Activated naive CD4-positive, alpha-beta T cell (primary cell): ENCODE measurements at places on chromosomes 2 and 18.

GRCh38 chr2:239220341-239220740 lies 180.5 kb downstream of the HDAC4 start:
- DNase-seq, result no peak

- DNase-seq, result no peak
These were observed 159.3 kb downstream of the FAM124B start for GRCh38 chr2:224242561-224242960.

DNA sequence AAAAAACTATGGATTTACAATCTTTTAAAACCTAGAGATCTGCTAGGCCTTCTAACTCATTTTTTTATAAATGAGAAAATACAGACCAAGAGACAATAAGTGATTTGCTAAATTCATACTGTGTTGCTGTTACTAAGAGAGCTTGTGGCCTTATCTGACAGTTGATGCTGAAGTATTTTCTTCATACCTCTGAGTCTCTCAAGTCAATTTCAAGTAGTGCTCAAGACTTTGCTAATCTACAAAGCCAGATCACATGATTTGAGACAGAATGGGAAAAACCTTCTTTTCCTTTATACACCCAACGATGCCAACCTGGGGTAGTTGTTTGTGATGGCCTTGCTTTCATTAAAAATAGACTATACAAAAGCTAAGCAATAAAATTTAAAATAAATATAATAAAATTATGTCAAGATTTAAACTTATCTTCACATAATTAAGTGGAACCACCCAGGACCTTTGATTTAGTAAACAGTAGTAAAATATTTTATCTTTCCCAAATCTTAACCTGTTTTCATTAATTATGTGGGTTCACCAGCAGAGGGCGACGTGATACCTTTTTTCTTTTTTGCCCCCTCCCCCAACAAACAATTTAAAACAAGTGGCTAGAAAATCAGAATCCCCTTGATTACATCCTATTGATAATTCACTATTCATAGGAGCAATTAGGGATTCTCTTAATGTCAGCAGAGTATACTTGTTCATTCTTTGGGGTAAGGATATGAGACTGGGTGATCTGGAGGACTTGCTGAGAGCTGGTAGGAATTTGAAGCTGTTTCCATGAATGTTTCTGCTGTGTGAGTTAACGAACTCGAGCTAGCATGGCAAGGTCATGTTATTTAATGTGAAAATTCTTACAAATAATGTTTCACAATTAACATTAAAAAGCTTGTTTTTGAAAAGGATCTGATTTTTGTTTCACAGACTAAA lies 49.6 kb upstream of the SLC5A7 start:
- DNase-seq, result no peak

DNA sequence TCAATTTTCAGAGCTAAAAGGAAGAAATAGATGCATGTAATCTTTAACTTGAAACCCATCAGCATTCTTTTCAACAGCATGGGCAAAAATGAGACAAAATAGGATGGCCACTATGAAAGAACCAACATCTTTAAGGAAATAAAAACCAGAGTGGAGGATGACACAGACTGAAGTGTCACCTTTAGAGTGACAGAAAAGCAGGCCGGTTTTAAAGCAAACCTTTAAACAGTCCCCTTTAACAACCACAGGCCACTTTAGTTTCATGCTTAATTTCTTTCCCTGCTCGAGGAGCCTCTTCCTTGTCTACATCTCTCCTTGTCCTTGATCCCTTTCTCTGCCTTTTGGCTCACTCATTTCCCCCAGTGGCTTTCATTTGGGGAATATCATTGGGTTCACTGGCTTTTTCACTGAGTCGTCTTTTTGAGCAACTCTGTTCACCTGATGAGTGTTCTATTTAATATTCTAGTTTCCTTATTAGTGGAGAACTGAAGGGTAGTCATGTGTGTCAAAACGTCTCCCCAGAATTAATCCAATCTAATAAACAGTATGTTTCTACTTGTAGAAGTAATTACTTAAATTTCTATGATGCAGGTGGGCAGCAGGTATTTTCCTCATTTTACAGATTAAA lies 72.5 kb downstream of the DOCK10 start:
- no peak for DNase-seq

DNA sequence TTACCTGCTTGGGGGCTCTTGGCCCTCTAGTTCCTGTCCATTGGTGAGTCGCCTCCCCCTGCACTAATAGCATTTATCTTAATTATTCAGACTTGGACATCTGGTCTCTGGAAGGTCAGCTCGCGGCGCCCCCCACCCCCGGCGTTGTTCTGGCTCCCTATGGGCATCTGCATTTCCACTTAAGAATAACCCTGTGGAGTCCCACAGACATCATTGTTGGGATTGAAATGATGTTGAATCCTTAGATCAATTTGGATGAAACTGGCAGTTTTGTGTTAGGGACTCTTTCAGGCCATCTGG lies 313.8 kb upstream of the HS6ST1 start:
- DNase-seq, result no peak

DNA sequence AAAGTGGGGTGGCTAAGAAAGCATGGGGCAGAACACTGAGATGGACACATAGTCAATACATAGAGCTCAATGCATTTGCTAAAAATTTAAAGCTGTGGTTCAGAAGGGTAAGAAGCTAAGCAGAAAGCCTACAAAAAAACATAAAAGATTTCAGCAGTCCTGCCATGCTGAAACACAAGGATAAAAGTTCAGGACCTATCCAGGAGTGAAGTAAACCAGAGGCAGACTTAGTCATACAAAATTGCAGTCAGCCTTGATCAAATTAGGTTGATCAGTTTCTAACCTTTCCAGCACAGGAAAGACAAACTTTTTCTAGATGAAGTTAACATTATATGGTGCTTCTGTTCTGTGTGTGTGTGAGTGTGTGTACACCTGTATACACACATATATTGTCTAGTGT lies 120.8 kb upstream of the RBMS1 start:
- DNase-seq, result no peak

GRCh38 chr2:625415-626333 lies 51.5 kb downstream of the TMEM18 start:
- DNase-seq, result no peak

GRCh38 chr2:181586569-181587081 lies 70.3 kb downstream of the CERKL start:
- DNase-seq, result no peak

DNA sequence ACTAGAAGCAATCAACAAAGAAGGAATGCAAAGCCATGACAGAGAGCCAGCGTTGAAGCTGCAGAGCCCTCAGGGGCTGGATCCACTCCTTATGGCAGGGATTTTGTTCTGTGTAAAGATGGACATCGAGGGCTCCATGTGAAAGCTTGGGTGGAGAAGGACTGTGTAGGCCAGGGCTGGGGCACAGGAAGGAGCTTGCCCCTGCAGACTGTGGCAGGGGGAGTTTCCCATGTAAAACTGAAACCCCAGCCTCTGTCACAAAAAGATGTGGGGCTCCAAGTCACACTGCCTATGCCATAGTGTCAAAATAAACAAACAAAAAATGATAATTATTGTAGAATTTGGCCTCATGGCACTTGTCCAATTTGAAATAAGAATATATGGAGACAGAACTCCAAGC lies 408.7 kb upstream of the HS6ST1 start:
- no peak for DNase-seq

DNA sequence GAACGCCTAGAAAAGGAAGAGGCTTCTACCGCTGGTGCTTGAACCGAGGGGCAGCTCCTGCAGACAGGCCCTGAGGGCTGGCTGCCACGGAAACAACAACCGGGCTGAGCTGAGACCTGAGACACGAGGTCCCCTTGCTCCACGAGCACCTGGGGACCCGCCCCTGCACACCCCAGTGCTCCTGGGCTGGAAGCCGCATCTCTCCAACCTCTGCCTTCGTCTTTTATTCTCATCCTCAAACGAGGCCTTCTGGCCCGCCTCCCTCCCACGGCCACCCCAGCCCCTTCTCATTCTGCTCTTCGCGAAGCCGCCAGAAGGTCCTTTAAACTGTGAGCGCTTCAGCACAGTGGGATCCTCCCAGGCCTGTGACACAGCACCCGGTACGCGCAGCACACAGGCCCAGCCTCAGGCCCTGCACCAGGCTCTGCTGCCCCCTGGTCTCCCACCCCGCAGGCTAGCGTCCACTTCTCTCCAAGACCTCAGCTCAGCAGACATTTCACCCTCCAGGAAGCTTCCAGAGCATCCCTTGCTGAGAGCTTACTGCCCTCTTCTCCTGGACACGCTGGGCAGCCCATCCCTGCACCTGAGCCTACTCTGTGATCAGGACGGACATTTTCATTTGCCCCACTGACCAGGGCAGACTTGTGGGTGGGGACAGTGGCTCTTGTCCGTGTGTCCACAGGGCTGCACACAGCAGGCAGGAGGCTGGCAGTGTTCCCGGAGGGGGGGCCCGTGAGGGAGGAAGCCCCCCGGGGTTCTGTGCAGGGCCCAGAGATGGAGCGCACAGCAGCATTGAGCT lies 149.7 kb downstream of the PXDN start:
- no peak for DNase-seq
